Activated CD8-positive, alpha-beta T cell treated with anti-CD3 and anti-CD28 coated beads for 36 hours (primary cell): ENCODE measurements at places on chromosomes 2 and 18. TPM values are rescaled to one million over a fixed set of nuclear protein-coding genes. Genes with fewer than 3 reads are reported as not detected.

- no peak overlapping the region for H3K4me3 ChIP-seq
- H3K27ac ChIP-seq, result no peak overlapping the region
- H3K36me3 ChIP-seq, result no peaks in the 10 kb centered on the region
- no peaks in the 10 kb centered on the region for H3K4me1 ChIP-seq
- H3K27me3 ChIP-seq, result no peaks in the 10 kb centered on the region
- DNase-seq, result peak; percentile 15
These were observed 16.3 kb upstream of the GTF2A1L start for GRCh38 chr2:48601349-48601748.

GRCh38 chr2:134682726-134683125 lies 36.1 kb downstream of the TMEM163 start:
- no peak overlapping the region for H3K4me3 ChIP-seq
- peaks cover 22% of the 10 kb centered on the region for H3K4me1 ChIP-seq
- H3K27ac ChIP-seq, result no peak overlapping the region
- H3K36me3 ChIP-seq, result no peaks in the 10 kb centered on the region

- DNase-seq, result no peak
- H3K27me3 ChIP-seq, result no peaks in the 10 kb centered on the region
- peak overlapping the region; percentile 85 for H3K4me3 ChIP-seq
- H3K36me3 ChIP-seq, result peaks cover 41% of the 10 kb centered on the region
These were observed 1.6 kb downstream of the CNDP2 start for GRCh38 chr18:74497778-74498177.

- DNase-seq, result no peak
- H3K4me1 ChIP-seq, result no peaks in the 10 kb centered on the region
- peaks cover 7% of the 10 kb centered on the region for H3K27me3 ChIP-seq
- no peak overlapping the region for H3K4me3 ChIP-seq
These were observed 84.5 kb upstream of the SLC1A4 start for GRCh38 chr2:64904413-64905329.

Gene UGT1A9
- total RNA-seq, result not detected
